ENCODE measurements at places on chromosomes 13 and 19. TPM values are rescaled to one million over a fixed set of nuclear protein-coding genes. Genes with fewer than 3 reads are reported as not detected.

- H3K4me1 ChIP-seq: peaks cover 7% of the 10 kb centered on the region
- H3K4me3 ChIP-seq: no peak overlapping the region
- H3K36me3 ChIP-seq: no peaks in the 10 kb centered on the region
- H3K27me3 ChIP-seq: no peaks in the 10 kb centered on the region
- no peak overlapping the region for H3K27ac ChIP-seq
Measured at GRCh38 chr13:30805132-30805537, 69.8 kb downstream of the ALOX5AP start.

GRCh38 chr19:45349430-45349941 is 8.9 kb downstream of the KLC3 start:
- H3K36me3 ChIP-seq: no peaks in the 10 kb centered on the region
- no peak overlapping the region for H3K27ac ChIP-seq
- H3K4me3 ChIP-seq: no peak overlapping the region
- no peaks in the 10 kb centered on the region for H3K4me1 ChIP-seq

Gene SMIM17
- not detected for total RNA-seq

Gene PCP2
- total RNA-seq: 3.6 TPM

Gene KLK11
- not detected for total RNA-seq

Gene CCDC8
- not detected for total RNA-seq

Gene SLITRK1
- not detected for total RNA-seq

DNA sequence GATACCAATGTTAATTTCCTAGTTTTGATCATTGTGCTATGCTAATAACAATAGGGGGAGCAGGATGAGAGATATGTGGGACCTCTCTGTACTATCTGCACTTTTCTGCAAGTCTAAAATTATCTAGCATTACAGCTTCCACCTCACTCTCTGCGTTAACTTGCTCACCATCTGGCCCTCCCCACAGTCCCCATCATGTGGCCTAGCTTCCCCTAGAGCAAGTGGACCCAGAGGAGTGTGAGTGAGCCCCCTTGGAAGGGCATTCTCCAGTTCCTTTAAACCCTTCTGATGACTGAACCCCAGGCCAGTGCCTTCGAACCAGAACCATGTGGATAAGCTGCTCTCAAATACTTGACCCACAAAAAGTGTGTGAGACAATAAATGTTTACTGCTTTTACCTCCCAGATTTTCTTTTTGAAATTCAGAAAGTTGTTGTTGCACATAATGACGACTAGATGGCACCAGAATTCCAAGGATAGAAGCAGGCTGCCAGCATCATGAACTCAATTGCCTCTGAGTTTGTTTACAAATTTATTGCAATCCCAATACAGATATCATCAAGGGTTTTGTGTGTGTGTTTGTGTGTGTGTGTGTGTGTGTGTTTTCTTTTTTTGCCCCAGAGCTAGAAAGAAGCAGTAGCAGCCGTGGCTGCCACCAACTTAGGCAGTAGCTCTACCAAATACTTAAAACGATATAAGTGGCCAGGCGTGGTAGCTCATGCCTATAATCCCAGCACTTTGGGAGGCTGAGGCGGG is 49.0 kb upstream of the ZNF780A start:
- peaks cover 18% of the 10 kb centered on the region for H3K4me1 ChIP-seq
- no peak overlapping the region for H3K4me3 ChIP-seq
- H3K27me3 ChIP-seq: no peaks in the 10 kb centered on the region
- no peaks in the 10 kb centered on the region for H3K36me3 ChIP-seq
- DNase-seq: no peak
- no peak overlapping the region for H3K27ac ChIP-seq

DNA sequence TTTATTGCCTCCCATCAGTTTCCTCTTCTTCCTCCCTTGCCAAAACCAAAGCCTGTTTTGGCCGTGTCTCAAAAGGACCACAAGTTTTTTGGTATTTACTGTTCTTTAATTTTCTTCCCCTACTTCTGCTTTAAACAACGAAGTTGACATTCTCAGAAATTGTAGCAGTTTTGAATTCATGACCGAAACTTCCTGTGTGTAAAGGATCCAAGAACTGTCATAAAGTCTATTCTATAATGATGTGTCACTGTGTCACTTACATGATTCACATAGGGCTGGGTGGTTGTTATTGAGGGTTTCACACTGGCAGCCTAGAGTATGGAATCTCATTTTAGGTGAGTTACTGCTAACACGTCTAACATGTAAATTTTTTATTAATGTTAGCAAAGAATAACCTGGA is 741.0 kb upstream of the KLHL1 start:
- H3K27me3 ChIP-seq: no peaks in the 10 kb centered on the region
- no peak for DNase-seq
- no peak overlapping the region for H3K27ac ChIP-seq
- H3K4me1 ChIP-seq: no peaks in the 10 kb centered on the region

GRCh38 chr19:29812080-29812880 is 489 bp downstream of the CCNE1 start:
- no peak for DNase-seq
- H3K27me3 ChIP-seq: no peaks in the 10 kb centered on the region
- H3K4me3 ChIP-seq: peak overlapping the region; percentile 30
- H3K27ac ChIP-seq: no peak overlapping the region
- no peaks in the 10 kb centered on the region for H3K4me1 ChIP-seq

DNA sequence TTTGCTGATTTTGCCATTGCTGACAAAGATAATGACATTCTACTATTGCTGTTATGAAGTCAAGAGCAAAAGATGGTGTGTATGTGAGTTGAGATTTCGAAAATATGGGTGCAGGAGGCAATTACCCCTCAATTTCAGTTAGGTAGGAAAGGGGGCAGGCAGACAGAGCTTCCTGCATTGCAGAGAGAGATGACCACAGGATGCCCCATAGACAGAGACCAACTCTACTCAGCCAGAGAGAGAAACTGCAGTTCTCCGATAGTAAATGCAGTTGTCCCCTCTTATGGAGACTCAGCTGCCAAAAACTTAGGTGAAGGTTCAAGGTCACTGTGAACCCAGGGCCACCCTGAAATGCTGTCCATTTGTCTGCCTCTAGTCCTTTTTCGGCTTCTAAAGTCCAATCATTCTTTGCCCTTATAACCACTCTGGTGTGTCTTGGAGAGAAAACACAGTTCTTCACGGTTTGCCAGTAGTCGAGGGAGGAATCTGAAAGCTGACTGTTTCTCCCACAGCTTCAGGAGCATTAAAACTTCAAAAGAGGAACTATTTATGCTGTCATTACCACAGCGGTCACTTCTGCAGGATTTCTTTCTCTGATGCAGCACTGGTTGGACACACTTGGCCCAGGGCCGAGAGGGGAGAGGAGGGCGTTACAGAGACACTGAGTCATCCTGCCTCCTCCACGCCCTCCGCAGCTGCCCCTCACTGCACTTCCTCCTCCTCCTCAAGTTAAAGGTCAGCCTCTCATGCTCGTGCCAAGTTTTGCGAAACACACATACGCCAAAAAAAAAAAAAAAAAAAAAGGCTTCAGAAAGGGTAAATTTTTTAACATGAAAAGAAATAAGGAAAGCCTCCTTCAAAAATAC is 264.3 kb downstream of the FOXO1 start:
- H3K4me1 ChIP-seq: no peaks in the 10 kb centered on the region
- no peaks in the 10 kb centered on the region for H3K36me3 ChIP-seq
- H3K27ac ChIP-seq: no peak overlapping the region
- H3K4me3 ChIP-seq: no peak overlapping the region
- DNase-seq: no peak
- H3K27me3 ChIP-seq: no peaks in the 10 kb centered on the region

GRCh38 chr19:7526059-7526929 is 3.9 kb downstream of the MCOLN1 start:
- no peaks in the 10 kb centered on the region for H3K27me3 ChIP-seq
- DNase-seq: no peak
- no peaks in the 10 kb centered on the region for H3K36me3 ChIP-seq
- peaks cover 14% of the 10 kb centered on the region for H3K4me1 ChIP-seq
